ENCODE measurements at places on chromosomes 4 and X.
A peak's percentile ranks its signal among the peaks of the same experiment; 100 is the strongest.

- no peak for DNase-seq
- no peaks in the 10 kb centered on the region for H3K27me3 ChIP-seq
- no peaks in the 10 kb centered on the region for H3K4me1 ChIP-seq
These were observed 135.7 kb upstream of the MAMLD1 start for GRCh38 chrX:150227321-150227860.

GRCh38 chrX:76026751-76027150 is 146.1 kb upstream of the PBDC1 start:
- no peak overlapping the region for H3K27ac ChIP-seq
- no peaks in the 10 kb centered on the region for H3K27me3 ChIP-seq
- no peak overlapping the region for H3K4me3 ChIP-seq
- DNase-seq = no peak

- H3K4me3 ChIP-seq = no peak overlapping the region
- H3K27me3 ChIP-seq = no peaks in the 10 kb centered on the region
- no peak for DNase-seq
- no peak overlapping the region for H3K27ac ChIP-seq
- H3K4me1 ChIP-seq = no peaks in the 10 kb centered on the region
These were observed 214.4 kb upstream of the CPEB2 start for GRCh38 chr4:14787894-14788293.

DNA sequence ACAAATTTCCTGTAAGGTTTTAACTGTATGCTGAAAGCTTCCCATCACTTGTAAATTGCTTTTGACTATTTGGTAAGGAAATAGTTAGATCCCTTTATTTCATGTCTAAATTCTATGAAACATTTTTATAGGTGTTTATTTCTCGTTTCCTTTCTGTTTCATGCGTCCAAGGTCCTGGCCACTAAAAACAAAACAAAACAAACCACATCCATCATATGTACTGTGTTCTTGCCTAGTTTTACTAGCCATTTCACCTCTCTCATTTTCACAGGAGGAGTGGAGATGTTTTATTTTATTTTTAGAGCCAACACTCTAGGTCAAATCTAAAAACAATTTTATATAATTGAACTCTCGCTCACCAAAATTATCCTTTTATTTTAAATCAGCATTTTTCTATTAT is 375.2 kb upstream of the CTSO start:
- H3K4me3 ChIP-seq = no peak overlapping the region
- H3K36me3 ChIP-seq = no peaks in the 10 kb centered on the region
- no peaks in the 10 kb centered on the region for H3K27me3 ChIP-seq
- no peak for DNase-seq
- no peaks in the 10 kb centered on the region for H3K4me1 ChIP-seq
- no peak overlapping the region for H3K27ac ChIP-seq

- no peaks in the 10 kb centered on the region for H3K27me3 ChIP-seq
- H3K4me3 ChIP-seq = no peak overlapping the region
- H3K36me3 ChIP-seq = no peaks in the 10 kb centered on the region
These were observed 939.7 kb upstream of the LCORL start for GRCh38 chr4:18961266-18961665.

GRCh38 chr4:3437582-3437936 is 4.2 kb upstream of the HGFAC start:
- no peaks in the 10 kb centered on the region for H3K36me3 ChIP-seq
- no peak overlapping the region for H3K4me3 ChIP-seq
- no peak overlapping the region for H3K27ac ChIP-seq
- no peaks in the 10 kb centered on the region for H3K4me1 ChIP-seq

DNA sequence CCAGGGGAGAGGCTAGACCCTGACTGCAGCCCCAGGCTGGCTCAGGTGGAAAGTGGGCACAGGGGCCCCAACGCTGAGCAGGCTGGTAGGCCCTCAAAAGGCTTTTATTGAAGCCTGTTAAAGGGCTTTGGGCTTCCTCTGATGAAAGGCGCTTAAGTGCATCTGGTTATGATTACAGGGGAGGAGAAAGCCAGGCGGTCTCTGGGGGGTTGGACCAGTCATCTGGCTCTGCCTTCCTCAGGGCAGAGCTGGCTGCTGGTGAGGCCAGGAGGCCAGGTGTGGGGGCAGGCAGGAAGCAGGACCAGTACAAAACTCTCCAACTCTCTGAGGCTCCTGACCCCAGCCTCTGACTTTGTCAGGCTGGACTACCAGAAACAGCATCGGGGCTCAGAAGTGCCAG is 68.8 kb upstream of the BCOR start:
- H3K4me1 ChIP-seq = peaks cover 24% of the 10 kb centered on the region
- H3K27me3 ChIP-seq = no peaks in the 10 kb centered on the region
- peak; percentile 42 for DNase-seq
- H3K27ac ChIP-seq = no peak overlapping the region
- no peak overlapping the region for H3K4me3 ChIP-seq

- H3K36me3 ChIP-seq = no peaks in the 10 kb centered on the region
- no peak overlapping the region for H3K27ac ChIP-seq
- no peak for DNase-seq
- H3K27me3 ChIP-seq = no peaks in the 10 kb centered on the region
These were observed 37.8 kb downstream of the PJA1 start for GRCh38 chrX:69127466-69127865.

- DNase-seq = no peak
- H3K4me1 ChIP-seq = no peaks in the 10 kb centered on the region
- no peaks in the 10 kb centered on the region for H3K27me3 ChIP-seq
- H3K27ac ChIP-seq = no peak overlapping the region
- H3K4me3 ChIP-seq = no peak overlapping the region
These were observed 44.0 kb downstream of the OSTC start for GRCh38 chr4:108694423-108694822.

DNA sequence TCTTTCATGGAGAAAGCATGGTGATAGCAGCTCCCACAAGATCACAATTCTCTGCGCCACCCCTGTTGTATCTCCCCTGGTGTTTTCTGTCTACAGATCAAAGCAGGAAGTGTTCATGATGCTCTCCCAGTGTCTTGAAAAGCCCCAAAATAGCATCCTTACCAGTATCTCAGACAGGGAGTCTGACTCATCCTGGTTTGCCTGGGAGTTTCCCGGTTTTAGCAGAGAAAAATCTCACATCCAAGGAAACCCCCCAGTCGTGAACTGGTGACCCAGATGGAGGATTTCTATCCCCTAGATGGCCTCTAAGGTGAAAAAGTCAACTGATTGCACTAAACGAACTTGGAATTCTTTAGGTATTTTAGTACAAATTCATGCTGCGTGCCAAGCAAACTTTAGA is 64.3 kb upstream of the NR0B1 start:
- DNase-seq = no peak
- H3K4me3 ChIP-seq = no peak overlapping the region
- H3K27ac ChIP-seq = no peak overlapping the region
- no peaks in the 10 kb centered on the region for H3K4me1 ChIP-seq
